Stimulated activated CD4-positive, alpha-beta T cell treated with anti-CD3 and anti-CD28 coated beads, TNF-alpha, amount 100 ng/mL, for 1 hour (primary cell): ENCODE measurements at places on chromosomes 16 and 17.

DNA sequence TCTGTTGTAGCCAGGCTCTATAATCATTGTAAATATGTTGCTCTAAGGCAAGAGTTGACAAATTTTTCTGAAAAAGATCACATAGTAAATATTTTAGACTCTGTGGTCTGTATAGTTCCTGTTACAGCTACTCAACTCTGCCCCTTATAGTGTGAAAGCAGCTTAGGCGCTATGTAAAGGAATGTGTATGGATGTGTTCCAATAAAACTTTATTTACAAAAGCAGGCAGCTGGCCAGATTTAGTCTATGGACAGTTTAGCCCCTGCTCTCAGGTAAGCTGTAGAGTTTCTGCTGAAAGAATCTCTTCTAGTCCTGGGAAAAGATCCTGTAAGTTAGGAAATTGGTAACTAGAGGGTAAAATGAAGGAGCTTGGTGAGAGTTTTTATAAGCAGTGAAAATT lies 133.1 kb downstream of the SALL1 start:
- no peak for DNase-seq

- peak; percentile 52 for DNase-seq
Observed at GRCh38 chr17:42337442-42337841, 49.1 kb downstream of the STAT5A start.

- DNase-seq: no peak
Observed at GRCh38 chr17:11618861-11619566, 20.7 kb downstream of the DNAH9 start.

DNA sequence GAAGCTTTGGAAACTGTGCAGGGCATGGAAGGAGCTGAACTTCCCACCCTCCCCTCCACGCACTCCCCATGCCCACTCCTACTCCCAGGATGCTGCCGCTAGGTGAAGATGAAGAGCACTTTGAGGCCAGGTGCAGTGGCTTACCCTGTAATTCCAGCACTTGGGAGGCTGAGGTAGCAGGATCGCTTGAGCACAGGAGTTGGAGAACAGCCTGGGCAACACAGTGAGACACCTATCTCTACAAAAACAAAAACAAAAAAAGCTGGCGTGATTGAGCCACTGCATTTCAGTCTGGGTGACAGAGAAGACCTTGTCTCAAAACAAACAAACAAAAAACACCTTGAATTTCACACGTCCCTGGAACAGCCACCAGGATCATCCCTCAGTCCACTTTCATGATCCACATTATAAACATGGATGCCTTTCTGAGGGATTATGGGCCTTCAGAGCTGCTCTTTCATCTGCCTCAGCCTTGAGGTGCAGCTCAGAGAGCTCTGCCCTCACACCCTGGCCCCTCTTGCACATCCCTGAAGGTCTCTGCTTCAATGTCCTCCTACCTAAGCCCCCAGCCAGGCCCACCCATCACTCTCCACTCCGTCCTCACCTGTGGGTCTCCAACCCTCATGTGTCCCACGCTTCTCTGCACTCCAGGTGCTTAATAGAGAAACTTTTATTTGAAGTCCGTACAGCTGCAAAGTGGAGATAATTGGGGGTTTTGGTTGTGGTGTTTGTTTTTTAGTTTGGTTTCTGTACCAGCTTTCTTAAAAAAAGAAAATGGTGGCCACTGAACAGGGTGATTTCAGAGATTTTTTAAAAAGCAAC lies 25.8 kb downstream of the PHB1 start:
- no peak for DNase-seq

DNA sequence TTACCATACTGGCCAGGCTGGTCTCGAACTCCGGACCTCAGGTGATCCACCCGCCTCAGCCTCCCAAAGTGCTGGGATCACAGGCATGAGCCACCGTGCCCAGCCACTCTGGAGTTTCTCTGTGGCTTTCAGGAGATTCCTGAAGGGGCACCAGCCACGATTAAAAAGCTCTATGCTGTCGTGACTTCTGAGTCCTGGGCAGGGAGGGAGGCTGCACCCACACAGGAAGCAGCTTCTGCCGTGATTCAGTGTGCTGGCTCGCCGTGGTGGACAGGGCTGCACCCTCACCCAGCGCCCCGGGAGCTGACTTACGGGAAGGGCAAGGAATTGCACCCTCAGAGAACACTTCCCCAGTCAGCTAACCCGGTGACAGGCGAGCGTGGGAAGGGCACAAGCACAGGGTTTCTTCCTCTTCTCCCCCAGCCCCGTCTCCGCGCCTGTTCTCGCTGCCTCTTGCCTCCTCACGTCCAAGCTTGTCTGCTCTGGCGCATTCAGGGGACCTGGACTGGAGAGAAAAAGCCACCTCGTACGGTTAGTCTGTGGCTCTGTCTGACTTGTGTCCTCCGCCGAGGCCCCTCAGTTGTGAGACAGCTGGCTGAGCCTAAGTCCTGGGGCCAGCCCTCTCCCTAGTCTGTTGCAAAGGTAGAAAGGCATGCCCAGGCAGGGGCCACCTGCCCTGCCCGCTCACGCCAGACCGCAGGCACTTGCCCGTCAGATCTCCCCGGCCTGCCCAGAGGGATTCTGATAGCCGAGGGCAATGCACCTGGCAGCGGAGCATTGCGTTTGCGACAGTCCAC lies 145.0 kb downstream of the SEC14L1 start:
- DNase-seq: no peak

DNA sequence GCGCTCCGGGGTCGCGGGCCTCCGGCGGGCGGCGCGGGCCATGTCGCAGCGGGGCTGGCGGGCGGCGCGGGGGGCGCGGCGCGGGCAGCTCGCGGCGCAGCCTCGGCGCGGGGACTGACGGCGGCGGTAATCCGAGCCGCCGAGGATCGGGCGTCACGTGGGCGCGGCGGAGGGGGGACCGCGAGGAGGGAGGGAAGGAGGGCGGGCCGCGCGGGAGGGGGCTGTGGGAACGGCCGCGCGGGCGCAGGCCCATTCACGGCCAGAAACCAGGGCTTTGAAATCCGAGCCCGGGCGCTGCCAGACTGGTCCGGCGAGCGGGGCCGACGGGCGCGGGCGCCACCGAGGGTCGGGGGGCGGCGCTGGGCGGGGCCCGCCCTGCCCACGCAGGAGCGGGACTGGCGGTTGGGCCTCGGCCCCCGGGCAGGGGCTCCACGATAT lies at the start of gene MTSS2:
MTSS2 (minus strand) TSS at position 116 of the 438 bp plus-strand sequence. CDS start 262 bp downstream, outside the sequence.
- no peak for DNase-seq

GRCh38 chr17:82948957-82949356 lies 109.1 kb upstream of the ZNF750 start:
- no peak for DNase-seq

DNA sequence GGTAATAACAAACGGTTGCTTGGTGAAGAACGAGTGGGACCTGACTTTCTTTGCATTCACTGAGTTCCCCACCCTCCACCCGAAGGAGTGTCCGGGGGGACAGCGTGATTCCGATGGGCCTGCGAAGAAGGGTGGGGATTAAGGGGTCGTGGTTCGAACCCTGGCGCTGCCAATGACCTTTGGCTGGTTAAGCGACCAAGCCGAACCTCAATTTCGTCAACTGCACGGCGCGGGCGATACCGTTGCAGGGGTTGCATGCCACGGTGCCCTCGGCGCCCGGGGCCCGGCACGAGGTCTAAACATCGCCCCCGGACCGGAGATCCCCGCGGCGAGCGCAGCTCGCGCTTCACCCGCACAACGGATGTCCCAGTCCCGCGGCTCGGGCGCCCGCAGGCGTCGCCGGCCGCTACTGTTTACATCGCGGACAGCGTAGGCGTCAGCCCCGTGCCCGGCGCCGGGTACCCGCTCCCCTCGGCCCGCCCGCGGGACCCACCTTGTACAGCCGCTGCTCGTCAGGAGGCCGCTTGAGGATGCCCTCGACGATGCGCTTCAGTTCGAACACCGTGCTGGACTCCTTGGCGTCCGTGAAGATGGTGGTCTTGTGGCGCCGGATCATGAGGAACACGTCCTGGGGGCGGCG lies 460 bp downstream of the ELOB start:
- DNase-seq: no peak

DNA sequence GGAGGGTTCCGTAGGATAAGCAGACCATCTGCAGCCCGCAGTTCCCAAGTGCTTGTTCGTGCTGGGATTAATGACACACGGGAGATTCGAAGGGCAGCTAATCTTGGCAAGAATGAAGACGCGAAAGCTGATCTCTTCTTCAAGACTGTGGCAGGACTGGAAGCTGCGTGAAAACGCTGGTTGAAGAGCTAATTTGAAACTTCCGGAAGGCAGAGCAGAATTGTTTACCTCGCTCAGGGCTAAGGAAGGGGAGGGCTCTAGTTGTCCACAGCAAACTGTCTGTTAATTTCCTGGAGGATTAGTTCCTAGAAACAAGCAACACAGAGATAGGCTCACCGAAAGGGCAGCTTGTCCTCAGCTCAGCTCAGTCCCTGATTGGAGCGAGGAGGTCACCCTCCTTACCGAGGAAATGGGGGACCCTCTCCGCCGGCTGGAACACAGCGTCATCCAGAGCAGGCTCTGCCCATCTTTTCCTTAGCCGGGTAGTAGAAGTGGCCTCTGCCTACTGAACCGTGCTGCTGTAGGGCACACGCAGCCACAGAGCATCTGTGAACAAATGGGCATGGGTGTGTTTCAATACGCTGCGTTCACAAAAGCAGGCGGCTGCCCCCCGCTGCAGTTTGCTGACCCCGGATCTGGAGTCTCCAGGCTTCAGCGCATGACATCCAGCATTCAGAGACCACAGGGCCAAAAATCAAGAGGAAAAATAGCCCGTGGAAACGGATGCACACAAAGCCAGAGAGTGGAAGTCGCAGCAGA lies 16.7 kb upstream of the BAIAP2 start:
- DNase-seq: no peak

DNA sequence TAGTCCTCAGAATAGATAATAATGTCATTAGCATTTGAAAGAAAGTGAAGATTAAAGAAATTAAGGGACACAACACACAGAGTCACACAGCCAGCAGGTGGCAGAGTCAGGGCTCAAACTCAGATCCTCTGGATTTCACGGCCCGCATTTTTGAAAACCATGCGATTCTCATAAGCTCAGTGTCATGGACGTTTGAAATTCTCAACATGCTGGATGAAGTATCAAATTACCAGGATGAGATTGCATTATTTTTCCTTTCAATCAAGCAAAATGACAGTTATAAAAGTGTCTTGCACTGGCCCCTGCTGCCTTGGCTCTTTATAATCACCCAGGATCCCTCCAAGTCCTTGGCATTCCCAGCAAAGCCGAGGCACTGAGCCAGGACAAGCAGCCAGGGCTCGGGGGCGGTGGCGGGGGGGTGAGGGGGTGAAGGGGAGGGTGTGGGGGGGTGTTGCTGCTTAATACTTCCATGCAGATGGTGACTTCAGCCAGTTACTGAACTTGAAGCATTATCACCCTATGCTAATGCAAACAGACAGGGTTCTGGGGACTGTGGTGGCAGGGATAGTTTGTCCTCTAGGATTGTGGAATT lies 6.6 kb upstream of the BMERB1 start:
- peak; percentile 33 for DNase-seq

DNA sequence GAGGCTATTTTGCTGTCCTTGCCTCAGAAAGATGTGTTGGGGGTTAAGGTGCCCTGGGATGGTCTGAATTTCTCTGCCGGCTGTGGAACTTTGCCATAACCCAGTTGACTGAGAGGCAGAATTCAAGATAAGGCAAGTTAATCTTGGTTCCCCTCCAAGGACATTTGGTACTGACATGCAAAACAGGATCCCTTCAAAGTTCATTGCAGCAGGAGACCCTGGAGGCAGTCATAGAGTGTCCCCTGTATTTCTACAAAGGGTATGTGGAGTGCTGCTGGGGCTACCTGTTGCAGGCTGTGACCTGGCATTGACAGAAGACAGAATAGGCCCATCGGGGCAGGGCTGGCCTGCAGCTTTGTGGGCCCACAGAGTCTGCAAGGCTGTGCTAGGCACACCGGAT lies 135.6 kb upstream of the IRX3 start:
- DNase-seq: no peak

DNA sequence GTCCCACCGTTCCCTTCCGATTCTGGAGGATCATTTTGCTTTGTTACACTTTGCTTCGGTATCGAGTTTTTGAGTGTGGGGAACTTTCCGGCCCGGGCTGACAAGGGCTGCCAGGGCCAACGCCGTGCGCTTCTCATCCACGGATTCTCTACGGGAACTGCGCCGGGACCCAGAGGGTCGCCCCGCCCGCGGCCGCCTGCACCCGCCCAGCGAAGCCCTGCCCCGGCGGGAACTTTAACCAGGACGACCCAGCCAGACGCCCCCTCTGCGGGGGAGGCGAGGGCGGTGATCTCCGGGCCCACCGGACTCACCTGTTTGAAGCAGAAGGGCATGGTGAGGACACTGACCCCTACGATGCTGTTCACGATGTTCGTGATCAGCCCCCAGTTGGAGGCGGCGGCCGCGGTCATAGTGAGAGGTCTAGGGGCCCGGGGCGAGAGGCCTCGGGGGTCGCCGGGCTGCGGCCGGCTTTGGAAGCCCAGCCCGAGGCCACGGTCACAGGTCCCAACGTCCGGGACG lies 536 bp downstream of the SLC38A10 start:
- no peak for DNase-seq

DNA sequence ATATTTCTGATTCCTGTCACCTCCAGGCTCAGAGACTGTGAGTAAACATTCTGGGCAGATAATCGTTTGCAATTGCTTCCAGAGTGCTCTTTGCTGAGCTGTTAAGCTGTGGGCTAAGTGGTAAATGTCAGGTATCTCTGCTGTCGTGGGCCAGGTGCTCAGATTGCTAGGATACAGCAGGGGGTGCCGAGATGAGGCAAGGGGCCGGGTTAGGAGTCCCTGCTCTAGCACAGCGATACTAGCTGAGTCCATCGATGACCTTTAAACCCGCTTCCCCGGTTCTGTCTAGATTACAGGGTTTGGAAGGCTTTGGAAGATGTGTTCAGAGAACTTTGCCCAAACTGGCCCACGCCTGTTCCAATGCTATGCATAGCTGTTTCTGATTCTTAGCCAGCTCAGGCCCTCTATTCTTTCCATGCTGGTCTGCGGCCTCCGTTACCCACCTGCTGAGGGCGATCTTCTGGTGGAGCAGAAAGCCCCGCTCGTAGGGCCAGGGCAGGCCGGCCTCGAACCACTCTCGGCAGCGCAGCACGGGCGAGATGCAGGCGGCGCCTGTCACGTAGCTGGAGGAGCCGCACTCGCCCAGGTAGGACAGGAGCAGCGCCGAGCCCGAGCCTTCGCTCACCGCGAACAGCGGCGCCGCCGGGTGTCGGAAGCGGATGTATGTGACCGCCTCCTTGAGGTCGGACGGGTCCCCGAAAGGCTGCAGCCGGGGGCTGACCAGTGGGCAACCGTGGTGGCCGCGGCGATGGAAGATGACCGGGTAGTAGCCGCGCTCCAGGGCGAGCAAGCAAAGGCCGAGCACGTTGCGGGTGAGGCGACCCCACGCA lies 979 bp downstream of the ABHD15 start:
- DNase-seq: no peak

DNA sequence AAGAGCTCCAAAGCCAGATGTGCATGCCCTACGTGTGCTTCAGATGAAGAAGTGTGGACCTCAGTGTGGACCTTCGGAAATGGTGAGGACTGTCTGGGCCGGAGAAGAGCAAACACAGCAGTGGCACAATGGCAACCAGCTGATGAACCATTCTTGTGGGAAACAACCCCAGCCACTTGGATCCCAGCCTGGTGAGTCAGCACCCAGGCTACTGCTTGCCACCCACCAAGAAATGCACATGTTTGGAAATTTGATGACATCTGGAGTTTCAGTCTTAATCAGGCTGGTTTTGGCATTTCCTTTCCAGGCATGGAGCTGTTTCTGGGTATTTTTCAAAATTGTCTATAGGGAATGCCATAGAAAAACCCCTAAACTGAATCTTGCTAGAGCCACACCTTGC lies 42.7 kb downstream of the DYNLRB2 start:
- DNase-seq: no peak
